Nephron progenitor cell (in vitro differentiated cells): ENCODE measurements at places on chromosomes 4 and X.

GRCh38 chr4:140311257-140311835, 62.1 kb upstream of the SCOC start:
- H3K27me3 ChIP-seq, result peaks cover 8% of the 10 kb centered on the region
- no peak overlapping the region for H3K4me3 ChIP-seq
- H3K36me3 ChIP-seq, result no peaks in the 10 kb centered on the region
- H3K4me1 ChIP-seq, result peaks cover 14% of the 10 kb centered on the region
- DNase-seq, result no peak

GRCh38 chr4:2125023-2125422, 65.9 kb downstream of the NAT8L start:
- no peak overlapping the region for H3K4me3 ChIP-seq
- H3K27ac ChIP-seq, result no peak overlapping the region
- H3K27me3 ChIP-seq, result peaks cover 11% of the 10 kb centered on the region
- DNase-seq, result no peak
- no peaks in the 10 kb centered on the region for H3K4me1 ChIP-seq

- peaks cover 6% of the 10 kb centered on the region for H3K4me1 ChIP-seq
- peaks cover 22% of the 10 kb centered on the region for H3K36me3 ChIP-seq
- DNase-seq, result no peak
- H3K27ac ChIP-seq, result no peak overlapping the region
- no peaks in the 10 kb centered on the region for H3K27me3 ChIP-seq
- no peak overlapping the region for H3K4me3 ChIP-seq
Observed at GRCh38 chr4:182492423-182492822, 249.2 kb downstream of the TENM3 start.

GRCh38 chr4:111127841-111128240, 505.0 kb upstream of the PITX2 start:
- H3K4me1 ChIP-seq, result no peaks in the 10 kb centered on the region
- peak overlapping the region; percentile 5 for H3K27ac ChIP-seq
- no peaks in the 10 kb centered on the region for H3K27me3 ChIP-seq
- DNase-seq, result no peak
- no peaks in the 10 kb centered on the region for H3K36me3 ChIP-seq

DNA sequence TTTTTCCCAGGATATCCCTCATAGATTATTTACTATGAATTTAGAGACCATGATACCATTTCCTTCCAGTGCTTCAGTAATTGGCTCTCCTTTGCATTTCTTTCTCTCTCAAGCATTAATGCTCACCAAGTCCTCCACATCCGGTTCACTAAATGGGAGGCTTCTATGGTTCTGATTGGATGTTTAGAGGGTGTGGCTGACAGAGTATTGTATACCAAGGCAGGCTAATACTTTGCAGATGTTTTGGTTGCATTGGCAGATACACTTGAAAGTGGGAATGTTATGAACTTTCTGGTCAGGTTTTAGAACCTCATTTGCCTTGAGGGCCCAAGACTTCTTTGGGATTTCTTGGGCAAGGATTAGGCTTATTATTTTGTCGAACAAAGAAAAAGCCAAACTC, 24.2 kb downstream of the CBLL2 start:
- H3K4me3 ChIP-seq, result no peak overlapping the region
- H3K27me3 ChIP-seq, result peaks cover 4% of the 10 kb centered on the region
